ENCODE measurements at places on chromosomes 2 and 18.

GRCh38 chr2:232884001-232884421 is 13.9 kb downstream of the SNORC start:
- DNase-seq: no peak

DNA sequence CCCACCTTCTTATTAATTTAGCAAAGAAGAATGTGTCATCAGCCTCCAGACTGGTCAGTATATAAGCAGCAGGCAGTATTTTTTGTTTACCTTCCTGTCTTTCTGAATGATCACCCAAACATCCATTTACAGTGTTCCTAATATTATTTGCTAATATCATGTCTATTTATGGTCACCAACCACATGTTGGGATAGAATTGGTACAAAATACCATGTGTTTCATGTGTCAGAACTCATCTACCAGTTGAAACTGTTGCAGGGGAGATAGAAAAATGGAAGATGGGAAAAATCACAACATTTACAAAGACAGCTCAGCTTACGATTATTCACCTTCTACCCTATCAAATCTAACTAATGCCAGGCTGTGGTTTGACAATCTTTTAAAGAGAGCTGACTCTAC is 66.2 kb downstream of the ANKRD44 start:
- no peak for DNase-seq

GRCh38 chr18:48006415-48007175 is 76.1 kb upstream of the SMAD2 start:
- no peak for DNase-seq

DNA sequence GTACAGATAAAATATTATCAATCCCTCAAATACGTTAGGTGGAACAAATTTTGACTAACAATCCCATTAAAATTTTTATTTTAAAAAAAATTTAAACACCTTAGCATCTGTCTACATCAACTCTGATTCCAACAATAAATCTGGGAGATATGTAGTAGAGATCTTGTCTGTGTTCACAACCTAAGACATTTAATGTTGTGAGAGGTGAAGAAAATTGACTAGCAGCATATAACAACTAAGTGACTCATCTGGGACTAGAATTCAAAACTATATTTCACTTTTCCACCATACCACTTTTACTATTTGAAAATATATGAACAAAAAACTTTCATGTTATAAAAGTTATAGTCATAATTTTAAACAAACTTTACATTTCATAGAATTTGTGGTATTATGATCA is 97.9 kb downstream of the ATAD2B start:
- DNase-seq: no peak

- peak; percentile 68 for DNase-seq
Measured at GRCh38 chr2:64989126-64989981, at the start of gene SLC1A4. Gene SLC1A4, plus strand, starts transcription at chr2:64989399. Its CDS starts 245 bp downstream, at chr2:64989644.

DNA sequence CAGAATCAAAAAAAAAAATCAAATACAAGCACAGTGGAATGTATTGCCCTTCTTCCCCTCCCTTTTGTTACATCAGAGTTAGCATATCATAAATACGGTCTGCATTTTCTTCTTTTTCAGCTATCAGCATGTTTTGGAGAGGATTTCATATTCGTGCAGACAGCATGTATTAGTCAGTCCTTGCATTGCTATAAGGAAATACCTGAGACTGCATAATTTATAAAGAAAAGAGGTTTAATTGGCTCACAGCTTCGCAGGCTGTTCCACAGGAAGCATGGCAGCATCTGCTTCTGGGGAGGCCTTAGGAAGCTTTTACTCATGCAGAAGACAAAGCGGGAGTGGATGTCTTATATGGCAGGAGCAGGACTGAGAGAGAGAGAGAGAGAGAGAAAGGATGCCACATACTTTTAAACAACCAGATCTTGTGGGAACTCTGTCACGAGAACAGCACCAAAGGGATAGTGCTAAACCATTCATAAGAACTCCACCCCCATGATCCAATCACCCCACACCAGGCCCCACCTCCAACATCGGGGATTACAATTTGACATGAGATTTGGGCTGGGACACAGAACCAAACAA is 8.9 kb downstream of the IL1B start:
- no peak for DNase-seq

- no peak for DNase-seq
Measured at GRCh38 chr2:21757805-21758430, 634.1 kb downstream of the TDRD15 start.

DNA sequence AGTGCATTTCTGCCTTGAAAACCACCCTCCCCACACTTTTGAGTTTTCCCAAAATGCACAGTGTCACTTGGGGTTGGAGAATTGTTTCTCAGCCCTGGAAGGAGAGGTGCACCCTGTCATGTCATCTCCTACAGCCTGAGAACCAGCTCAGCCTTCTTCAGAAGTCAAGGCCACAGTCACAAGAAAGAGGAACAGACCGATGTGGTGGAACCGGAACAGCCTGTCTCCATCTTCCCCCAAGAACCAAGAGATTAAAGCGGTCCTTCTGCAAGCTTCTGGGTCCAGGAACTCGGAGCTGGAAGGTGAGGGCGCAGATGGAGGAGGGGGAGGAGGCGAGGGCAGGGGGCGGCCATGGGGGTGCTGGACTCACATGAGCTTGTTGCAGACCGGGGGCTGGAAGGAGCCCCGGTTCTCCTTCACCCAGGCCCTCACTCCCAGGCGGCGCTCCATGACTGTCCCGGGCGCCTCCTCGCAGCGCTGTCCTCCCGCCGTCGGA is 248 bp downstream of the HAAO start:
- no peak for DNase-seq

DNA sequence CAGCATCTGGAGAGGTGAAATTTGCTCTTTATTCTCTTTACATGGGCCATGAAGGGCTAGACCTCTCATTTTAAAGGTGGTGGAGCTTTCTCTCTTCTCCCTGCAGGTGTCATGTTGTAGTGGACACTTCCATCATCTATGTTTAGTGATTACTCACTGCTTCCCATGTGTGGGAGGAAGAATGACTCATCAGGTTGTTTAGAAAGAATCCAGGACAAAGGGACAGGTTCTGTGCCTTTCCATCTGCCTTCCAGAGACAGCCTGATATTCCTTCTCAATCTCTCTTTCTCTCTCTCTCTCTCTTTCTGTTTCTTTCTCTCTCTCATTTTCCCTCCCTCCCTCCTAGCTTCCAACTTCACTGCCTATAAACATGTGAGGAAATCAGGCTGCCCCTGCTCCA is 38.7 kb downstream of the SCG2 start:
- DNase-seq: no peak

GRCh38 chr2:220279840-220280239 is 652.4 kb downstream of the SLC4A3 start:
- DNase-seq: no peak

DNA sequence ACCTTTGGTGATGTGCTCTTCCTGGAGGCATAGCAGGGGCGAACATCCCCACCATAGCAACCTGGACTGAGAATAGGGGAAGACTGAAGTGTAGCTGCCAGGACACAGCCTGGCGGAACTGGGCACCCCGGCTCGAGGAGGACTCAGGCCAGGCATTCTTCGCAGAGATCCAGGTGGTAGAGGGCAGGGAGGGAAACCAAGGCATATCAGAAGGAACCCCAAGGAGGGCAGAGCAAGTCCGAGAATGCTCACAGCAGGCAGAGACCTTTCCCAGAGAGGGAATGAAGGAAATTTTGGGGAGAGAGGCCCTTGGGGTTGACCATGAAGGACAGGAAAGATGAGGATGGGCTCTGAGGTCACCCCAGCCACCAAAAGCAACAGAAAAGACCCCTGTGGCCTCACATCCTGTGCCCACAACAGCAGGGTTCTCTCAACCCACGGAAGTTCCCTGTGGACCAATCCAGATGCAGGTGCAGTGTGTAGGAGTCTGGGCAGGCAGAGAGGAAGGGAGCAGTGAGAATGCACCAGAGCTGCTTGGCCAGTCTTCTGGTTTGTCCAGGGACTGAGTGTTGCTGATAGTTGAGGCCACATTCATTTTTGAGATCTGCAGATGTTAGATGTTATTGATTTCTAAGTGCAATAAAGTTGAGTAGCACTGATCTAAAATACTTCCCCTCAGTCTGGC is 136.9 kb downstream of the PXDN start:
- no peak for DNase-seq

- DNase-seq: no peak
Measured at GRCh38 chr2:196205011-196205766, 33.8 kb upstream of the STK17B start.

- no peak for DNase-seq
Measured at GRCh38 chr2:126736133-126736874, 80.3 kb downstream of the GYPC start.

GRCh38 chr2:100870652-100871531 is 51.0 kb downstream of the NPAS2 start:
- DNase-seq: no peak

DNA sequence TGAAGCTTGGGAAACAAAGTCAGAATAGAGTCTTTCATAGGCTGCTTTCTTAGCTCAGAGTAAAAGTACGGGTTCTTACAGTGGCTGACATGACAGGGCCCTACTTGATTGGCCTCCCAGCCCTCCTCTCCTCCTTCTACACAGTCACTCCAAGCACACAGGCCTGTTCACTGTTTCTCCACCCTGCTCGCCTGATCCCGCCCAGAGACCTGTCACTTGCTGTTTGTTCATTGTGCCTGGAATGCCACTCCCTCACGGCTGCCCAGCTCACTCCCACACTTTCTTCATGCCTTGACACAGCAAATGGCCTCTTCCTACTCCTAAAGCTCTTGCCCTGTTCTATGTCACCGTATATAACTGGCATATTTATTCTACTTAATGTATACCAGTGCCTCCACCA is 104.8 kb downstream of the MAP4K4 start:
- no peak for DNase-seq

DNA sequence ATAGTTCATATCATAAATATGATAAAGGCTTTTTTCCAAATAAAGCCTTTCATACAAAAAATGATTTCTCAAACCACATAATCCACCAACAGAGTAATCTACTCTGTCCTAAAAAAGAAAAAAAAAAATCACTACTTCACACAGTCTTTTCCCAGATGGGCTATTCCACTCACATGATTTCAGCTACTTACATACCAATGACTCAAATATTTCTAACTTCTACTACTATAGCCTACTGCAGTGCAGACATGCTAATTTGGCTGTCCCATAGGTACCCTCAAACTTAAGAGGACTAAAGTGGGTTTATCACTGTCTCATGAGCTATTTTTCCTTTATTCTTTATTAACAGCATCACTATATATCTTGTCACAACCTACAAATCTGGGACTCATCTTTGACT is 57.4 kb downstream of the SLC66A3 start:
- no peak for DNase-seq

DNA sequence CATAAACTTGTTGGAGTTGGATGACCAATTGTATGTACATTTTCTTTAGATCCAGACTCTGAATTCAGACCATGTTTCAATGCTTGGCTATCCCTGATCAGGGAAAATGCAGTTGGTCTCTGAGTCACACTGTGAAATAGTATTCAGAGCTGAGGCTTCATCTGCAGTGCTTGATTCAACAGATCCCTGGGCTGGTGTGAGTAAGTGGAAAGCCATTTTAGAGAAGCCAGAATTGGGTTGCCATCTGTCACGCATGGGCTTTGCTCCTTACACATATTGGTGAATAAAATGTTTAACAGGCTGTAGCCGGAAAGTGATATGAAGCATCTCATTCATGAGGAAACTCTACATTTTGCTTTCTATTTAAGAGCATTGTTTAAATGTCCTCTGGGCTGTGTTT is 50.0 kb upstream of the ACYP2 start:
- DNase-seq: no peak

DNA sequence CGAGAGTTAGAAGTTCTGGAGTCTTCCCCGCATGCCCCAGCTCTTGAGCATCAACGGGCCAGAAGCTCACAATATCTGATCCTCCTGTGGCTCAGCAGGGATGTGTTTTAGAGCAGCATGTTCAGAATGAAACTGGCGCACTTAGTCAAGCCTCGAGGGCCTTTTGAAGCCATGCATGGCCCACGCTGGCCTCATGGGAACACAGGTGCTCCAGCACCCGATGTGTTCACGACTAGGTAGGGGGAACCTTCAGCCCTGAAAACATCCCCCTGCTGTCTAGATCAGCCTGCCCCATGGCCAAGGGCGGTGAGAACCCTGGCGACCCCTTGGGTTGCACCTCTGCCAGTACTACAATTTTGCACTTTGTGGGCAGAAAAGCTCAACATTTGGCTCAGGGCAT is 32.8 kb downstream of the MSH6 start:
- no peak for DNase-seq

DNA sequence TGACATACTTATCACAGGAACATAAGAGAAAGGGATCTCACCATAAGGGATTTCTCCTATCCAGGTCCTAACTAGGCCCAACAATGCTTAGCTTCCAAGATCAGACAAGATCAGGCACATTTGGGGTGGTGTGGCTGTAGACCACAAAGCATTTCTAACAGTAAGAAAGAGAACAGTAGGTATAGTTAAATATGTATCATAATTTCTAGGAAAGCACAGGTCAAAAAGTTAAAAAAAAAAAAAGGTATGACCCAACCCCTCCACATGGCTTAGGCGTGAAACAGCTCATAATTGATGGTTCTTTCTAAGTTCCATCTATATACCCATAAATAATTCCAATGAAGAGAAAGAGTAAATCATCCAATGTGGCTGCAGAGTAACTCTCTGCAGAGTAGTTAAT is 6.9 kb downstream of the PRKD3 start:
- no peak for DNase-seq

DNA sequence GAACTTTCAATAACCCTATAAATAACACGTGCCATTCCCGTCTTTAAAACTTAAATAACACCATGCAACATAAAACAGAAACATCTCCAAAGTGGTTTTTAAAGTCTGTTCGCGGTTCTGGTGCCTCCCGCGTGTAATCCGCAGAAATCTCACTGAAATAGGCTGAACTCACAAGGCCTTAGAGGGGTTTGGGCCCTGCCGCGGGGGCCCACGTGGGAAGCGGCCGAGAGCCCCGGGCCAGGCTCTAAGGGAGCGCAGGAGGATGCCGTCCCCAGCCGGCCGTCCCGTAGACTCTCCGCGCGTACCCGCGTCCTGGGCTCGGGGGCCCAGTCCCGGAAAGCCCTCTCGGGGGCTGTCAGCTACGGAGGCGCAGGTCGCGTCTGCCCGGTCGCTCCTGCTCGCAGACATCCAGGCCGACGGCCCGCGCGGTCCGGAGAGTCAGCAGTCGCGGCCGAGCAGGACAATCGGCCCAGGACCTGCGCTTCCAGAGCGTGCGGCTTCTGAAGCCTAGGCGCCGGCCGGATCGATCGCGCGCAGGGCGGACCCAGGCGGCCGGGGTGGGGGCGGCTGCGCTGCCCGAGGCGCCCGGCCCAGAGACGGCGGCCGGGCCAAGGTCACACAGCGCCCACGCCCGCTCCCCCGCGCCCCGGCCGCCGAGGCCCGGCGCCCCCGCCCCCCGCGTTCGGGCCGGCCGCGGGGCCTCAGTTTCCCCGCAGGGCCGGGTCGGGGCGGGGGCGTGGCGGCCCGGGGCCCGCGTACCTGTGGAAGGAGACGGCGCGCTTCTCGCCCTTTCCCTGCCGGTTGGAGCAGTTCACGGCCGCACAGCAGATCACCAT is 558 bp downstream of the THAP4 start:
- no peak for DNase-seq
